ENCODE measurements at places on chromosomes 6 and 20.

DNA sequence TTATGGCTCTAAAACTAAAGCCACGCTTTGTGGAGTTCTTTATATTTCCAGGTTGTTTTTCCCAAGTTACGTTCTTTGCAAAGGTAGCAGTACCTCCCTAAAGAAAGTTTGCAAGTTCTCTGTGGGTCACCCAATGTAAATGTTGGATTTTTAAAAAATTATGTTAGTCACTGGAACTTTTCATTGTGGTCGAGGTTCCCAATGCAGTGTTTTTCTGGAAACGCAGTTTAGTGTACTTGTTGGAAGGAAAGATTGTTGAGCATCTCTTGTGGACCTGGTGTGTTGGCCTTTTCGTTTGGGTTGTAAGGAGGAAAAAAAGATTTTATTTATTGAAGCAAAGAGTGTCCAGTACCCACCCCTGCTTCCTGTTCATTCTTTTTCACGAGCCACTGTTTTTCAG, 1.4 kb downstream of the TOP1 start:
- peak; percentile 17 for DNase-seq

GRCh38 chr6:158232316-158233213, 64.4 kb downstream of the GTF2H5 start:
- DNase-seq = peak; percentile 68

DNA sequence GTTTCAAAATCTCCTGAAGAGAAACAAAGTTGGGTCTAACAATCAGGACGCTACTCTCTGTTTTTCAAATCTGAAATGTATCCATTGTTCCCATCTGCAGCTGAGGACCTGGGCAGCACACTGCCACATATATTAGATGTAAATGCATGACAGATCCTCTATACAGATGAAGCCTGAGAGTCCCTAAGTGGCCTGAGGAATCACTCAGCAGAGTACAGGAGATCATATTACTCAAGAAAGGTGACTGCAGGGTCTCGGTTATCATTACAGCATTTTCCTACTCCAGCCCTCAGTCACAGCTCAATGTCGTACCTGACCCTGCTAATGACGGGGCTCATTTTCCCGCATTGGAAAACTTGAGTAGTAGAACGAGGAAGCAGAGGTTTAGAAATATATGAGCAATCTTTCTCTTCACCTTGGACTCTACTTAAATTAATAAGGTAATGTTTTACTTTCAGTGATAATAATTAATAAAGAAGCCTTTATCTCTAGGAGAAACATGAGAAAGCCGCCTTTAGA, 256.2 kb upstream of the IRAK1BP1 start:
- DNase-seq = no peak

DNA sequence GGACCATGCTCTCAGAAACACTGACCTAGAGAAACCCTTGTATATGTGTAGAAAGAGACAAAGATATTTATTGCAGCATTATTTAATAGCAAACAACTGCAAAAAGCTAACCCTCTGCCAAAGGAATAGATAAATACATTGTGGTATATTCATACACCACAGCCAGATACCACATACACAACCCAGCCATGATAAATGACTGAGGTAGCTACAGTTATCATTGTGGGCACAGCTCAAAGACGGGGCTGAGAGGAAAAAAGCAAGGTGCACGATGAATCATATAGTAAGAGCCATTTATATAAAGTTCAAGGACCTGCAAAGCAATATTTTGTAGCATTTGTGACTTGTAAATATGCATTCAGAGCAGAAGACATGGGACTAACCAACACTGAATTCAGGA, 30.8 kb downstream of the RSPO4 start:
- no peak for DNase-seq

DNA sequence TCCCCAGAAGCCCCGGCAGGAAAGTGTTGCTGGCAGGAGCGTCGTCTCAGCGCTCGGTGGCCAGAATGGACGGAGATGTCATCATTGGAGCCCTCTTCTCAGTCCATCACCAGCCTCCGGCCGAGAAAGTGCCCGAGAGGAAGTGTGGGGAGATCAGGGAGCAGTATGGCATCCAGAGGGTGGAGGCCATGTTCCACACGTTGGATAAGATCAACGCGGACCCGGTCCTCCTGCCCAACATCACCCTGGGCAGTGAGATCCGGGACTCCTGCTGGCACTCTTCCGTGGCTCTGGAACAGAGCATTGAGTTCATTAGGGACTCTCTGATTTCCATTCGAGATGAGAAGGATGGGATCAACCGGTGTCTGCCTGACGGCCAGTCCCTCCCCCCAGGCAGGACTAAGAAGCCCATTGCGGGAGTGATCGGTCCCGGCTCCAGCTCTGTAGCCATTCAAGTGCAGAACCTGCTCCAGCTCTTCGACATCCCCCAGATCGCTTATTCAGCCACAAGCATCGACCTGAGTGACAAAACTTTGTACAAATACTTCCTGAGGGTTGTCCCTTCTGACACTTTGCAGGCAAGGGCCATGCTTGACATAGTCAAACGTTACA, 817 bp downstream of the GRM1 start:
- DNase-seq = no peak

DNA sequence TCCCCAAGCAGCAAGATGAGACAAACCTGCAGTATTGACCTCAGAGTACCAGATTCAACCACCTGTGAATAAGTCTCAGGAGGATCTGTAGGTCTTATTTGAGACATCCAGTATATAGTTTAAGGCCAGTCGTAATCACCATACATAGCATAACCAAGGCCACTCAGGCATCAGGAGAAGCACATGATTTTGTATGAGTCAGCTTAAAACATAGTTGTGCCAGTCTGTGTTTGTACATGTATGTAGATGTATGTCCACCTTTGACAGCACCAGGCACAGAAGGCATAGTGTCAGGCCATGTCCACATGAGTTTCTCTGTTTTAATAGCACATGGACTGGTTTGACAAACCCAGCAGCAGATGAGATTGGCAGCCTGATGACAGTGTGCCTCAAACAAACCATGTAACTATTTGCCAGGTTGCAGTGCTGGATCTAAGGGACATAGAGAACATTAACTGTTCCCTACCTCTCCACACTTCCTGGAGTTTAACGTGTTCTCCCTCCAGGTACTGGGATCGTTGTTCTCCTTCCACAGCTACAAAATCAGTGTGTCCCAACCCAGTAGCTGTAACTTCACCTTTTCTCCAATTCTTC, 8.6 kb upstream of the ASIP start:
- DNase-seq = no peak

GRCh38 chr6:109315341-109316110, 66.7 kb downstream of the CD164 start:
- no peak for DNase-seq

DNA sequence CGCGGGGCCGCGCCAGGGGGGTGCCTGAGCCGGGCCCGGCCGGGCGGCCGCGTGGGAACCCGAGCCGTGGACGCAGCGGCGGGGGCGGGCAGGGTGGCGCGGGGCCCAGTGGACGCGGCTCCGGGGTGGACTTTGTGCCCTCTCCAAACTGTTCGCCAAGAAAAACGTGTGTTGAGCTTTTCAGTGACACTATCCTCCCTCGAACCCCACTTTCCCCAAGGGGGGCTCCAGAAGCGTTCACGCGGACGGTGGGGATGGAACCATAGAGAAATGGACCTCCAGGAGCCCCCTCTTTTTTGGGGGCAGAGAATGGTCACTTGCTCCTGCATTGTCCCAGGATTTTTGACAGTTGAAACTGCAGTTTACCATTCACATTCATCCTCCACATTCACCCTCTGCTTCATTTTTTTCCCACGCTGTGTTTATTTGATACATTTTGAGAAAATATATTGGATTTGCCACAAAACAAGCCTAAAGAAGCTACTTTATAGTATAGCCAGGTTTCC, 2.9 kb upstream of the HIVEP1 start:
- DNase-seq = no peak

DNA sequence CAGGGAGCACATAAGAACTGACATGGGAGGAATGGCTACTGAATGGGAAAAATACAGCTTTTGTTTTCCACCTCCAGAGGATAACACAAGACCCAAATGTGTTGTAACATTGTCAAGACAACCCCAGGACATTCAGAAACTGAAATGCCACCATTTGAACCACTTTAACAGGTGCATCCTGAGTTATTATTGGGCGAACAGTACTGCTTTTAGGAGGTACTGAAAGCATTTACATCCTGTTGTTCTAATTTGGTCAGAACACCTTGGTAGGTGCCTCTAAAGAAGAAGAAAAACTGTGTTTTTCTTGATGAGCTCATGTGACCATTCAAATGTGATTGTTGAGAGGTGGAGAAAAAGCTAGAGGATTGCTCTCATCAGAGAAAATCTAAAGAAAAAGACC, 6.4 kb upstream of the TXNDC5 start:
- no peak for DNase-seq

- no peak for DNase-seq
These were observed 11.7 kb downstream of the ARFGEF2 start for GRCh38 chr20:48933017-48933766.
